ENCODE measurements at places on chromosomes 2 and 18. TPM values are rescaled to one million over a fixed set of nuclear protein-coding genes. Genes with fewer than 3 reads are reported as not detected.
A peak's percentile ranks its signal among the peaks of the same experiment; 100 is the strongest.

The GCC2 gene
- 49.3 TPM for total RNA-seq

The VAMP8 gene
- 35.3 TPM for total RNA-seq

The C2orf78 gene
- total RNA-seq: not detected

The LYPD6 gene
- 1.1 TPM for total RNA-seq

The TRIM43 gene
- total RNA-seq: not detected

The SALL3 gene
- total RNA-seq: 7.7 TPM

The SGO2 gene
- 4.9 TPM for total RNA-seq

The MYO5B gene
- total RNA-seq: 7.2 TPM

The EEF1B2 gene
- 546 TPM for total RNA-seq

The RANBP2 gene
- 75.4 TPM for total RNA-seq

GRCh38 chr2:134623796-134624195, 95.0 kb downstream of the TMEM163 start:
- no peak for DNase-seq
- H3K4me1 ChIP-seq: no peaks in the 10 kb centered on the region

- DNase-seq: peak; percentile 67
- H3K4me3 ChIP-seq: peak overlapping the region; percentile 44
- H3K36me3 ChIP-seq: no peaks in the 10 kb centered on the region
- H3K27ac ChIP-seq: peak overlapping the region; percentile 37
Observed at GRCh38 chr2:75277111-75277510, 77.8 kb upstream of the TACR1 start.

GRCh38 chr2:224434618-224435017, 32.7 kb upstream of the FAM124B start:
- H3K27me3 ChIP-seq: no peaks in the 10 kb centered on the region
- H3K27ac ChIP-seq: no peak overlapping the region
- DNase-seq: no peak
- no peak overlapping the region for H3K4me3 ChIP-seq

GRCh38 chr2:105904938-105905337, 160.2 kb downstream of the NCK2 start:
- no peaks in the 10 kb centered on the region for H3K36me3 ChIP-seq
- no peak overlapping the region for H3K27ac ChIP-seq
- no peaks in the 10 kb centered on the region for H3K4me1 ChIP-seq
- no peak for DNase-seq
- H3K27me3 ChIP-seq: no peaks in the 10 kb centered on the region

DNA sequence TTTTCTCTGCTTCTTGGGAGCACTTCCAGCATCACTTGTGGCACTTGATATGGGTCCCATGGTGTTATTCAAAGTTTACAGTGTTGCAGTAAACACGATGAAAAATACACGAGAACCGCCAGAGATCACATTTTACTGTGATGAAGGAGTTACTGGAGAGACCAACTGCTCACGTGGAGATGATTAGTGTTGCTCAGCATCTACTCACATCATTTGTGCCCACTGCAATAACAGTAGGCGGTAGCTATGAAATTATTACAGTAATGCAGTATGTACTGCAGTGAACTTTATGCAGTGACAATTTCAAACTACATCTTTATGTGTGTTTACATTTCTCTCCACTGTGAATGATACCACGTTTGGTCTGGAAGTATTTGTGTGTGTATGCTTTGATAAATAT, 93.5 kb downstream of the SLC4A3 start:
- no peak overlapping the region for H3K27ac ChIP-seq
- DNase-seq: no peak
- no peaks in the 10 kb centered on the region for H3K36me3 ChIP-seq
- H3K4me3 ChIP-seq: no peak overlapping the region
- no peaks in the 10 kb centered on the region for H3K4me1 ChIP-seq

- H3K36me3 ChIP-seq: no peaks in the 10 kb centered on the region
- H3K27ac ChIP-seq: no peak overlapping the region
- no peaks in the 10 kb centered on the region for H3K4me1 ChIP-seq
- no peaks in the 10 kb centered on the region for H3K27me3 ChIP-seq
Observed at GRCh38 chr2:1907849-1908533, 163.7 kb upstream of the PXDN start.

- H3K4me1 ChIP-seq: no peaks in the 10 kb centered on the region
- H3K4me3 ChIP-seq: no peak overlapping the region
- DNase-seq: peak; percentile 39
- H3K27me3 ChIP-seq: no peaks in the 10 kb centered on the region
- H3K27ac ChIP-seq: no peak overlapping the region
Observed at GRCh38 chr18:21179590-21180220, 62.3 kb upstream of the GREB1L start.

DNA sequence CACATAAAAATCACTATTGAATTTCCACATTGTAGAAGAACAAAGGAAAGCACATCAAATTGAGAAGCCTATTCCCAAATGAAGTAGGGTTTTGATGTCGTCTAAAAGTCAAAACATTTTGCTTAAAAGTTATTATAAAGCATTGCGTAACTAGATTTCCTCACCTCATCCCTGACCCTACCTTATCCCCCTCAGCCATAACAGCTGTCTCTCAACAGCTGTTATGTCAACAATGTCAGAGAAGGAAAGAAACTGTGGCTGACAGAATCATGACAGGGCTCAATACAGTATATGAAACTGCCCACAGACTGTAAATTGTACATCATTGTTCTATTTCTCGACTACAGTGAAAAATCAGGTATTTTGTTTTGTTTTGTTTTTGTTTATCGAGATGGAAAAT, 63.0 kb upstream of the ACVR1C start:
- H3K4me3 ChIP-seq: no peak overlapping the region
- no peaks in the 10 kb centered on the region for H3K36me3 ChIP-seq
- DNase-seq: no peak
- no peaks in the 10 kb centered on the region for H3K27me3 ChIP-seq

DNA sequence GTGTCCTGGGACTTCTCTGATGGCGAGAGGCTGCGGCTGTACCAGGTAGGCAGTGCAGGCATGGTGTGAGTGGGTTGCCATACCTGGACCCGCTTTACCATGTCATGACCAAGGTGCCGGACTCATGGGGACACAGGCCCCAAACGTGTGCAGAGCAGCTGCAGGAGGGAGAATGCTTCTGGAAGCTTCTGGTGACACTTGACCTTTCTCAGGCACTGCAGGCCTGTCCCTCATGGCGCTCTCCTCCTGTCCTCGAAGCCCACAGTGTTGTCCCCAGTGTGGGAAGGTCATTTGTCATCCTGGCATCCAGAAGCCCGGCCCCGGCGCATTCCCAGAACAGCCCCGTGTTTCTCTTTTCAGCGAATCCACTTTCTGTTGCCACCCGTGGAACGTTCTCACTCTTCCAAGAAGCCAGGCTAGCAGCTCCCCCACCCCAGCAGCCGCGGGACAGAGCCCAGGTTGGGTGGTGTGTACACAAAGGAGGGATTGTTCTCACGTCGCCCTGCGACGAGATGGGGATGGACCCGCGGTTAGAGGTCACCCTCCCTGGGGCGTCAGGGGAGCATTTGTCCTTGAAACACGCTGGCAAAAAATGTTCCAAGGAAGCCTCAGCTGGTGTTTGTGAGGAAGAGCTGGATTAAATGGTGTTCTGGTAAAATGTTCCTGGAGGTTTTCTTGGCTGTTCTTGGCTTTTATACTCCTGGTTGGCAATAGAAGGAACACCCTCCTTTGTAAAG, 43.7 kb downstream of the SH3BP4 start:
- H3K27me3 ChIP-seq: no peaks in the 10 kb centered on the region
- no peak for DNase-seq
- no peak overlapping the region for H3K4me3 ChIP-seq
- H3K4me1 ChIP-seq: peaks cover 47% of the 10 kb centered on the region
- peaks cover 21% of the 10 kb centered on the region for H3K36me3 ChIP-seq

GRCh38 chr2:130351711-130352110, 4.1 kb upstream of the PTPN18 start:
- H3K4me1 ChIP-seq: peaks cover 7% of the 10 kb centered on the region
- peaks cover 12% of the 10 kb centered on the region for H3K36me3 ChIP-seq
- DNase-seq: no peak
- H3K27me3 ChIP-seq: no peaks in the 10 kb centered on the region

DNA sequence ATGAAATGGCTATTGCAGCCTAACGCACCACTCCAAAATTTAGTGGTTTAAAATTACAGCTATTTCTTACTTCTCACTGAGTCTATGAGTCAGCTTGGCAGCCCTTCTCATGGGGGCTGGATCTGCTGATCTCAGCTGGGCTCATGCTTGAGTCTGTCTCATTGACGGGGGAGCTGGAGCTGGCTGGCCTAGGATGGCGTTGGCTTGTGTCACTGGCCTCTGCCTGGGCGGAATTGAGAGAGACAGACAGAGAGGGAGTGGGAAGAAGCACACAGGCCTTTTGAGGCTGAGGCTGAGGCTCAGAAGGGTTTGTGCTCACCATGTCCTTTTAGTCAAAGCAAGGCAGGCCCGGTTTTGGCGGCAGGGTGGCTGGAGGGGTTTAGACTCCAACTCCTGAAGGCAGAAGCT, 412.1 kb upstream of the MYT1L start:
- H3K27me3 ChIP-seq: no peaks in the 10 kb centered on the region
- H3K36me3 ChIP-seq: no peaks in the 10 kb centered on the region
- peak; percentile 49 for DNase-seq

GRCh38 chr2:12071318-12071717, 324.9 kb downstream of the LPIN1 start:
- no peaks in the 10 kb centered on the region for H3K27me3 ChIP-seq
- H3K36me3 ChIP-seq: no peaks in the 10 kb centered on the region
- H3K27ac ChIP-seq: no peak overlapping the region

DNA sequence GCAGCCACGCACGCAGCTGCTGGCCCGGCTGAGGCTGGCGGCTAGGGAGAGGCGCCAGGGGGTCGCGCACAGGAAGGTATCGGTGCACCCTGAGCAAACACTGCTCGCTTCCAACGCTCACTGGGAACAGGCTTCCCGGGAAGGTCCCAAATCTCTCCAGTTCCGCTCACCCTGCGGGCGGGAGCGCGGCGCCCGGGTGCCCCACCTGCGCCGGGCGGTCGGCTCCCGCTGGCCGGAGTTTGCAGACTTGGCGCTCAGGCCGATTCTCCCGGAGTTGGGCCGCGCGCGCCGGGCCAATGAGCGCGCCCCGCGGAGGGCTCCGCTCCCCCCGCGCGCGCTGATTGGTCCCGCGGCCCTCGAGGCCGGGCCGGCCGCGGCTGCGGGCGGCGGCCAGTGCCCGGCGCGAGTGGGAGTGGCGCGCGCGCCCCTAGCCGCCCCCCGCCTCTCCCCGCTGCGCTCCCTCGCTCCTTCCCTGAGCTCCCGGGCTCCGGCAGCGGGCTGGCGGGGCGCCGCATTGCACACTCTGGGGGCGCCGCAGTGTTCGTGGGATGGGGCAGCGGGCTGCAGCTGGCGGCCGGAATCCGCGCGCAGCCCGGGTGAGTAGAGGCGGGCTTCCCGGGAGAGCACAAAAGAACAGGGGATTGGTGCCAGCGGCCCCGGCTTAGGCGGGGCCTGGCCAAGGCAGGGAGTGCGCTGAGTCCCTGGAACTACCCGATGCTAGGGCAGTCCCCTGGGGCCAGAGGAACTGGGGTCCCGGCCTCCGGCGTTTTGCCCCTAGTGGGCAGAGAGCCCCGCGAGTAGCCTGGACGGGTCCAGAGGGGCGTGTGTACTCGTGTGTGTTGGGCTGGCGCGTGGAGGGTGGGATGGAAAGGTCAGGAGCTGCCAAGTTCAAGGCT, at the start of gene LYPD6:
Gene LYPD6 (plus strand): TSS at position 461 of the 896 bp plus-strand sequence. CDS start 107,122 bp downstream, outside the sequence.
- H3K36me3 ChIP-seq: no peaks in the 10 kb centered on the region
- peak; percentile 56 for DNase-seq
- peak within 1 kb of the TSS; percentile 5 for H3K27ac ChIP-seq
- peak within 1 kb of the TSS; percentile 70 for H3K4me3 ChIP-seq

DNA sequence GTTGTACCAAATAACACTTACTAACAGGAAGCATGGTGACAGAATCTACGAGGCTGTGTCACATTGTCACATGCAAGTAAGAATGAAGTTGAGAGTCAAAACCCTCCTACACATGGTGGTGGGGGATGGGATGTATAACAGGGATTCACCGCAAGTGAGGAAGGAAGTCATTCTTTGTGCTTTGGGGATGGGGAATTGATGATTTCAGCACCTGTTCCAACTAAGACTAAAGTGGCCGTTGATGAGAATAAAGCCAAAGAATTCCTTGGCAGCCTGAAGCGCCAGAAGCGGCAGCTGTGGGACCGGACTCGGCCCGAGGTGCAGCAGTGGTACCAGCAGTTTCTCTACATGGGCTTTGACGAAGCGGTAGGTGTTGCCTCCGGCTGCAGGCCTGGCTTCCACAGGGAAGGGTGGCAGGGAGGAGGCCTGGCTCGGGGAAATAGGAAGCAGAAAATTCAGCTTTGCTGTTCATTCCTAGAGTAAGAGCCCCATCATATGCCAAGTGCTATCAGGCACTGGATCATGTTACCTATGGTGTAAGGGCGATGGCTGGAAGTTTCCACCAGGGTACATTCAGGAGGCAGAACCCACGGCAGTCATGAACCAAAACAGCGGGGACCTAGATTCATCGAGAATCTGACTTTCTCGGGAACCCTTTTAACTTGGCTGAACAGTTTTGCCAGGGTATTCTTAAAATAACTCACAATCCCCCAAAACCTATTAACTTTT, 120.3 kb downstream of the UXS1 start:
- no peaks in the 10 kb centered on the region for H3K36me3 ChIP-seq
- H3K27ac ChIP-seq: no peak overlapping the region
- H3K4me3 ChIP-seq: no peak overlapping the region

GRCh38 chr2:196737046-196737445, 62.4 kb downstream of the GTF3C3 start:
- DNase-seq: no peak
- H3K27ac ChIP-seq: no peak overlapping the region
- H3K4me1 ChIP-seq: no peaks in the 10 kb centered on the region
- peaks cover 5% of the 10 kb centered on the region for H3K36me3 ChIP-seq

DNA sequence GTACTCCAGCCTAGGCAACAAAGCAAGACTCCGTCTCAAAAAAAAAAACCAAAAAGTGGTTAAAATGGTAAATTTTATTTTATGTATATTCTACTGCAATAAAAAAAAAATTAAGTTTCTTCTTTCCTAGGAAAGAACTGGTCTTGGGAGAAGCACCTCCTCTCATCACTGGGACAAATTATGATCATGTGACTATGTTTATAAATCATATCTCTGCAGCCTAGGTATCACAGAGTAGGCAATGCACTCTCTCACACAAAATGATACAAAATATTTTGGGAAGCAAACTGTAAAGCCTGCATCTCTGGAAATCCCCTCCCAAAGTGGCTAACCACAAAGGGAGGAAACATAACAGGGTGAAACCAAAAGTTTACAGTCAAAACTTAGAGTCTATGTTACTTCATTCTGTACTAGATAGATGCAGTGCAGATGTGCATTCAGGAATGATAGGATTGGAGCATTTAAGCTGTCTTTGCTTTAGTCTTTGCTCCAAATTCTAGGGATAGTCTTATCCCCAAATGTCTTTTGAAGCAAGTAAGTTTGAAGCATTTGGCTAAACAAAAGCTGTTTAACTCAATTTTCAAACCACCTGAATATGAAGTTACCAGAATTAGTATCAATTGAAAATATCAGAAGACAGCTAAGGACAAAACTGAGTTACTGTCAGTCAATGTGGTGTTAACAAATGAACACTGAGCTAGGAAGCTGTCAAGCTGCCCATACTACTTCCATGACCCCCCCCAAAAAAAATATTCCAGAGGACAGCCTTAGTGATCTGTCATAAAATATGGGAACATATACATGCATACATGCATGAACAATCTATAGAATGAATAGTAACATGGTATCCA, 21.1 kb upstream of the MALT1 start:
- H3K36me3 ChIP-seq: no peaks in the 10 kb centered on the region
- H3K4me3 ChIP-seq: no peak overlapping the region
- no peaks in the 10 kb centered on the region for H3K27me3 ChIP-seq
- no peaks in the 10 kb centered on the region for H3K4me1 ChIP-seq
- no peak overlapping the region for H3K27ac ChIP-seq
- DNase-seq: no peak

GRCh38 chr2:44097322-44097907, 71.3 kb upstream of the PPM1B start:
- no peak overlapping the region for H3K4me3 ChIP-seq
- H3K27ac ChIP-seq: no peak overlapping the region
- no peaks in the 10 kb centered on the region for H3K27me3 ChIP-seq
- no peak for DNase-seq

Measured in astrocyte (in vitro differentiated cells and primary cell).